ENCODE measurements at places on chromosomes 2 and 18.

DNA sequence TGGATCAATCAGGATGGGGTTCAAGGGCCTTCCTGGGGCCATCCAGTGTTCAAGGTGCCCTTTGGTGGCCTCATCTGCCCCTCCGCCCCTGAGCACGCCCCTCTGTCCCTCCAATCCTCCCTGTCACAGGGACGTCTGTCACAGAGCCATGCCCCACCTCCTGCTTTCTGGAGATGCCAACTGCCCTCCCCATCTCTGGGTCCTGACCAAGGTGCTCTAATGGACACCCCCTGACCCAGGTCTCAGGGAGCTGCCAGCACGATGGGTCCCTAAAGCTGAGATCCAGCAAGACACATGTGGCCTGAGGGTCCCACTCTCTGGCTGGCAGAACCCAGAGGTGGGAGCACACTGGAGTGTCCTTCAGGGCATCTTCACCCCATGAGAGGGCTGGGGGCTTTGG, 2.1 kb upstream of the TEKT4 start:
- DNase-seq: no peak

DNA sequence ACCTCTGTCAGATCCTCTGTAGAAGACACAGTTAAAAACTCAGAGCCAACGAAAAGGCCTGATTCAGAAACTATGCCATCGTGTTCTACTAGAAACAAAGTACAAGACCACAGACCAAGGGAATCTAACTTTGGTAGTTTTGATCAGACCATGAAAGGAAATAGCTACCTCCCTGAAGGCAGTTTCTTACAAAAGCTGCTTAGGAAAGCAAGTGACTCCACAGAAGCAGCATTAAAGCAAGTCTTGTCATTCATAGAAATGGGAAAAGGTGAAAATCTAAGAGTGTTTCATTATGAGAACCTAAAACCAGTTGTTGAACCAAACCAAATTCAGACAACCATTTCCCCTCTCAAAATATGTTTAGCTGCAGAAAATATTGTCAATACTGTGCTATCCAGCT, 58.2 kb downstream of the FSIP2 start:
- DNase-seq: no peak

DNA sequence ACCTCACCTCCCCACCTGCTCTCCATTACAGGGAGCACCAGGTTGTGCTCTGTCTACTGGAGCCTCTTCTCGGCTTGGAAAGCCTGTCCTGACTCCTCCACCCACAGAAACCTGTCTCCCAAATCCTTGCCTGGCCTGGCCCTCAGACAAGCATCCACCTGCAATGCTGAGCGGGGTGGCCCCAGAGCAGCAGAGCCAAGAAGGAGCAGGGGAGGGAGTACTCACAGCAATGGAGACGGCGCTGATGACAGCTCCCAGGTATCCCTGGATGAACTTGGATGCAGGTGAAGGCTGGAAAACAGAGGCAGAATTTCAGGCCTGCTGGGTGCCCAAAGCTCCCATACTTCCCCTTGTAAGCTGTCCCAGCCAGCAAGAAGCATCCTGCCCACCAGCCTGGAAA, 72.8 kb downstream of the SFXN5 start:
- DNase-seq: no peak

DNA sequence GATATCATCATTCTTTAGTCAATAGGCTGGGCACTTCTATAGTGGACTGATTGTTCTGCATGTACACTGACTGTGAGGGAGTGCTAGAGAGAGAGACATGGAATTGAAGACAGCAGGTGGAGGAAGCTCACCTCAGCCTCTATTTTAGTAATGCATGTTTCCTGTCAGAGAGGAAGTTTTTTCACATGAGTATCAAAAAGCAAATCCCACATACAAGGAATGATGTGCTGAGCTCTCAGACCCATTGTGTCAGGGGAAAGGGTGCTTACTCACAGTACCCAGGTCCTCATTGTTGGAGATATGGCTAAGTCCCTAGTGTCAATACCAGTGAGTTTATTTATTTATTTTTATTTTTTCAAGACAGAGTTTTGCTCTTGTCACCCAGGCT, 9.9 kb upstream of the CDK15 start:
- no peak for DNase-seq

DNA sequence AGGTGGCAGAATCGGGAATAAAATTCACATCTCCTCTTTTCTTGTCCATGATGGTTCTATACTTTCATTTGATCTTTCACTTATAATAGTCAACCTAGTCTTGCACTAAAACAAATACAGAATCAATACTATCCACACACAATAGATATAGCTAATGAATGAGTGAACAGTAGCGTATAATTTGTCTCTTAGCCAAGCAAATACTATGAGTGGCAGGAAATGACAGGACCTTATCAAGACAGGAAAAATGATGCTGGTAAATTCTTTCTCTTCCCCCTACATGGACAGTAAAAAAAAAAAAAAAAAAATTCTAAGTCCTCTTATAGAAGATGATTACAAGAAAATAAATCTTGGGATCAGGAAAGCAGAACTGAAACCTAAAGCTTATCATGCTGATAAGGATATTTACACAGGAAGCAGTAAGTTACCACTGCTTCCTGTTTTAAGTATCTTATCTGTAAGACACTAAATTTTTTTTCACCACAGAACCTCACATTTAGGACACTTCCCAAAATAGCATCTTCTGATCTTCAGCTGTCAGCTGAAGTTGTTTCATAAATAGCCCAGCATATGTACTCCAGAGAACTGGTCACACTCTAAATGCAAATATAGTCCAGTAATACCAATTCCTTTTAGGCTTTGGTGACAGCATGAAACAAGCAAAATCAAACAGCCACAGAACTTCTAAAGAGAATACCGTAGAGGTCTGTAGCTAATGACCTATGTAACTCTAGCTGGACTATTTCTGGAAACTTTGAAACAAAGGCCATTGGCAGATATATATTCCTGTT, 27.0 kb downstream of the IRS1 start:
- DNase-seq: peak; percentile 53

DNA sequence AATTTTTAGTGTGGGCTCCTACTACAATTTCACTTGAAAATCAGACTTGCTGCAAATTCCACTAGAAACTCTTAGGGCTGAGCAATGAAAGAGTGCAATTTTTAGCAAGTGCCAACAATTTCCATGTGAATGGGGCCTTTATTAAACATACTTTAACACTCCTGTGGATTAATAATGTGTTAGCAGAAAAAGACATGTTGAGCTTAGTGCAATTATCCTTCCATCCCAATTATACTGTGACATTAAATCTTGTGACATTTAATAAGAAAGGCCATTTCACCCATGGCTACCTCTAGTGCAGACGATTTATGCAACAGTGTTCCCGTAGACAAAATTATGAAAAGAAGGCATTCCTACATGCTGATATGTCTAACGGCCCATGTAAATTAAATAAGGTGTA, 639.7 kb downstream of the STK39 start:
- DNase-seq: no peak

DNA sequence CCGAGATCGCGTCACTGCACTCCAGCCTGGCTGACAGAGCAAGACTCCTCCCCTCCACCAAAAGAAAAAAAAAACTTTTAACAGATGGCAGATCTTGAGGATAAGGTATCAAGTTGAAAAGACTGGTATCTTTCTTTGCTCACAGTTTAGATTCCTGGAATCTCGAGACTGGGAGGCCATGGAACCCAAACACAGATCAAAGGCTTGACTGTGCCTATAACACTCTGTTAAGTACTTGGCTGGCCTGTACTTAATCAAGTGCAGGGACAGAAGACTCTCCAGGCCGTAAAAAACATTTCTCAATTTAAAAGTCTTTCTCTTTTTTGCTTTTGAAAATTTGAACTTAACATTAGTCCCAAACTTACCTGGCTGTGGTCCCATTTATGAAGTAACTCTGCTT, 107.1 kb upstream of the ZNF516 start:
- no peak for DNase-seq

GRCh38 chr2:23311186-23311585, 73.8 kb upstream of the KLHL29 start:
- DNase-seq: no peak

DNA sequence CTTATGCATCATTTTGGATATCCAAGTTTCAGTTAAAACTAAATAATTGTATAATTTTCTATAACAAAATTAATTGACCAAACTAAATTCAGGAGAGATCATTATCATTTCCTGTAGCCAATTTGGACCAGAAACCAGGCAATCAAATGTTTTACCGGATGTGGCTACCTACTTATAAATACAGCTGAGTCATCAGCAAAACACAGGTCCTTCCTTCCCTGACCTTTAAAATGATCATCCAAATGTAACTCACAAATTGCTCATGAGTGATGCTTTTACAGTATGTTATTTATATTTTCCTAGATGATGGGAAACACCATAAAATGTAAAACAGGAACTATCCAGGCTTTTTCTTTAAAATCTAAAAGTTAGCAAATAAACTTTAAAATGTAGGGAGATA, 133.7 kb downstream of the CBLN2 start:
- no peak for DNase-seq

- no peak for DNase-seq
Observed at GRCh38 chr18:2978208-2978607, 34.7 kb downstream of the LPIN2 start.

- DNase-seq: no peak
Observed at GRCh38 chr2:15756882-15757819, 165.5 kb downstream of the DDX1 start.

- no peak for DNase-seq
Observed at GRCh38 chr2:216796115-216796840, 63.6 kb downstream of the TNP1 start.

DNA sequence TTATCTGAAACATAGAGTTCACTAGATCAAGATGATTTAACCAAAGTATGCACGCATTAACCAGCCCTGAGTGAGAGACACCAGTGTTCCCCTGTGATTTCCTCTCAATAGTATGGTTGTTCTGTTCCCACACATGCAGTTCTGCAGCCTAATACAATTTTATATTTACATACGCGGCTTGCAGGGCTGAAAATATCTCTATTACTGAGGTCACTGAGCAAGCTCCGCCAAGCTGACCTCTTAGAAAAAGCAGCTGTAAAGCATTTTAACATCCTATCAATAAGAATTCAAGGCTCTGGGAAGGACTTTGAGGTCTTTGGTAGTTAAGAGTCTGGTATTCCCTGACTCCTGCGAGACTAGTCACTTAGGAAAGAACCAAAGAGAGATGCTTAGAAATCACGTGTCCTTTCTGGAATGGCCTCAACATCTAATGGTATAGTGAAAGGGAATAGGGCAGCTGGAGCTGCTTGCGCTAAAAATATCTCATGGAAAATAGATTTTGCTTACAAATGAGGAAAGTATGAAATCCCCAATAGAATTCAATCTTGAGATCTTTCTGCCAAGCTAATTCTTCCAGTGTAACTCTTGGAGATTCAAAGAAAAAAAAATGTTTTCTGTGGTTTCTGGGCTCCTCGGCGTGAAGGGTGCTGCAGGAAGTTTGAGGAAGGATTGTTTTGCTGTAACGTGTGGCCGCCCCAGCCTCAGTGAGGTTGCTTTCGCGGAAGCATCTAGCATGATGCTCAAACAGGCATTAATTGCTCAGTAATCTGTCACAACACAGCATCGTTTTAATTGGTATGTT, 59.2 kb downstream of the DOCK10 start:
- peak; percentile 82 for DNase-seq

- peak; percentile 89 for DNase-seq
Observed at GRCh38 chr18:49898421-49898820, 85.1 kb upstream of the ACAA2 start.

GRCh38 chr2:103009871-103010270, 248.0 kb downstream of the TMEM182 start:
- no peak for DNase-seq

GRCh38 chr18:41323044-41323443, 632.0 kb upstream of the PIK3C3 start:
- DNase-seq: peak; percentile 39

- DNase-seq: peak; percentile 73
Observed at GRCh38 chr18:33578518-33579348, 714 bp downstream of the ASXL3 start.

GRCh38 chr2:146927080-146927711, 917.6 kb upstream of the ACVR2A start:
- peak; percentile 72 for DNase-seq
